ENCODE measurements at places on chromosomes 1 and 21.

- DNase-seq = no peak
Observed at GRCh38 chr1:76868916-76869315, 1.6 kb downstream of the ST6GALNAC5 start.

DNA sequence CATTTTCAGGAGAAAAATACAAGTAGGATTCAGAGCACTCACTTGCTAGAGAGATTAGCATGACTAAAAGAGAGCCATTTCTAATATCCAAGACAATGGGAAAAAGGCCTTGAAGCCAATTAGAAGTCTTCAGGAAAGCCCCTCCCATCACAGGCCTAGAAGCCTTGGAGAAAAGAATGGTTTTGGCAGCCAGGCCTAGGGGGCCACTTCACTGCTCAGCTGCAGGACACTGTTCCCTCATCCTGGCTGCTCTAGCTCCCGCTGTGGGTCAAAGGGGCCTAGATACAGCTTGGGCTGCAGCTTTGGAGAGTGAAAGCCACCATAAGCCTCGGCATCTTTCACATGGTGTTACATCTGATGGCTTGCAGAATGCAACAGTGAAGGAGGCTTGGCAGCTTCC lies 62.8 kb downstream of the RGS4 start:
- no peak for DNase-seq

GRCh38 chr21:40481764-40482163 lies 365.2 kb downstream of the DSCAM start:
- DNase-seq = no peak

- no peak for DNase-seq
Observed at GRCh38 chr1:20625176-20626097, 7.8 kb upstream of the PINK1 start.

- DNase-seq = no peak
Observed at GRCh38 chr1:37149296-37149695, 115.0 kb upstream of the GRIK3 start.

GRCh38 chr1:156368157-156368658 lies 803 bp upstream of the RHBG start:
- no peak for DNase-seq

GRCh38 chr1:23337869-23338268 lies 6.2 kb downstream of the HNRNPR start:
- DNase-seq = no peak

- DNase-seq = no peak
Observed at GRCh38 chr1:67126111-67126746, 8.5 kb downstream of the C1orf141 start.

DNA sequence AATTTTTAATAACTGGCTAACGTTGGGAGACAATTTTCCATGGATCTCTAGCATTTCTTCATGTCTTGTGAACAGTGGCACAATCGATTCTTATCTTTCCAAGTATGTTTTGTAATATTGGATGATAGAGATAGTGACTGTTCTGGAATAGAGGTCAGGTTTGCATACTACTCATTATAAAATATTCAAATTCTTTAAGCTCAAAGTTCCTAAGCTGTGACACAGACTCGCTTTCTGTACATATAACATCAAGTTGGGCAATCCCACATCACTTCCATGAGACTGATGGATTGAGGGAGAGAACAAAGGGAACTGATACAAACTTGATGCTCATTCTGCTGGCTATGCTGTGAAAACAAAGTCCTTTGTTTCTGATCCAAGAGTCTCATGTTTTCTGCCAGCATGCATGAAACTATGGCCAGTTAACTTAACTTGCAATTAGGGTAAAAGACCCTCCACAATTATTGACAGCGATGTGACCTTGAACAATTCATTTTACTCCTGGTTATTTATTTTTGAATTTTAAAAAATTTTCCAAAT lies 392.4 kb downstream of the TTLL7 start:
- DNase-seq = no peak

GRCh38 chr1:3908886-3909517 lies 8.9 kb upstream of the C1orf174 start:
- DNase-seq = no peak

GRCh38 chr1:16195518-16195905 lies 16.9 kb downstream of the ARHGEF19 start:
- DNase-seq = no peak

GRCh38 chr1:165144757-165145397 lies 211.6 kb downstream of the LMX1A start:
- peak; percentile 48 for DNase-seq

DNA sequence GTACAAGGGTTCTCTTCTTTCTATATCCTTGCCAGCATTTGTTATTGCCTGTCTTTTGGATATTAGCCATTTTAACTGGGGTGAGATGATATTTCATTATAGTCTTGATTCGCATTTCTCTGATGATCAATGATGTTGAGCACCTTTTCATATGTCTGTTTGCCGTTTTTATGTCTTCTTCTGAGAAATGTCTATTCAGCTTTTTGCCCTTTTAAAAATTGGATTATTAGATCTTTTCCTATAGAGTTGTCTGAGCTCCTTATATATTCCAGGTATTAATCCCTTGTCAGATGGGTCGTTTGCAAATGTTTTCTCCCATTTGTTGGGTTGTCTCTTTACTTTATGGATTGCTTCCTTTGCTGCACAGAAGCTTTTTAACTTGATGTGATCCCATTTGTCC lies 19.4 kb upstream of the MRPS14 start:
- DNase-seq = no peak

GRCh38 chr1:43622471-43622870 lies 27.5 kb upstream of the KDM4A start:
- no peak for DNase-seq

- no peak for DNase-seq
Observed at GRCh38 chr1:101592845-101593244, 356.0 kb downstream of the S1PR1 start.

- DNase-seq = no peak
Observed at GRCh38 chr1:164836614-164837018, 277.6 kb downstream of the PBX1 start.

DNA sequence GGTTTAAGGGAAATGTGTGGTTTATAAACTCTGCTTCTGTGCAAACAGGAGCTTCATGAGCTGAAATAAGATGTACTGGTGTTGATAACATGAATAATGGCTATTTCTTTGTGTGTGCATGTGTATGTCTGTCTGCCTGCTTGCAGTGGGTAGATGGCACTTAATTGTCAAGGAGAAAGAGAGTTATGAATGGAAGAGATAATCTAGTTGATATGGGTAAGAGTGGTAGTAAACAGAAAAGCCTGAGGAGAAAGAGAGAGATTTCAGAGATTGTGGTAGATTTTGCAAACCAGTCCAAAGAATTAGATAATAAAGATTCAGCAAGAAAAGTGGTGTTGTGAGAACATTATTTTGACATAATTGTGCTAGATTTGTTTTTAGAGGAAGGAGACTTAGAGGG lies 7.7 kb downstream of the SUCO start:
- DNase-seq = no peak

DNA sequence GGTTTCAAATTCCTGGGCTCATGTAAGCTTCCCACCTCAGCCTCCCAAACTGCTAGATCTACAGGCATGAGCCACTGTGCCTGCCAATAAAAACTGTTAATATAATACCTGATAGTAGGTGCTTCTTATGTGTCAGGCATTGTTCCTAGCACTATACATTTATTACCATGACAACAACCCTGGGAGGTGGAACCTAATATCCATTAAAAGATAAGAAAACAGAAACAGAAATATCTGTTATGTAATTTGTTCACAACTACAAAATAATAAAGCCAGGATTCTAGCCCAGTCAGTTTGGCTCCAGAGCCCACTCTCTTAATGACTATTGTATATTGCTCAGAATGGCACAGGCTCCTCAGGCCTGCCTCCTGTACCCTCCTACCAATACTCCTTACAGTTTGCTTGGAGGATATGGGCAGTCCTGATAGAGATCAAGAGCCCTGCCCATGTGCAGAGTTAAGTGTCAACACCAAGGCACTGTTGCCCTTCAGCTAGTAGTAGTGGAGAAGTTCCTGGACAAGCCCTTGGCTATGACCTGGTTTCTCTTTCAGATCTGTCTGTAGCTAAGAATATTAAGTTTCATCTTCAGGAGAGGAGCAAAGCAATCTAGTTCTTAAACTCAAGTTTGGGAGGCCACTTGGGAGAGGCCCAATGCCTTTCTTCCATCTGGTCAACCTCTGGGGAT lies 22.4 kb downstream of the RPL5 start:
- DNase-seq = peak; percentile 97

DNA sequence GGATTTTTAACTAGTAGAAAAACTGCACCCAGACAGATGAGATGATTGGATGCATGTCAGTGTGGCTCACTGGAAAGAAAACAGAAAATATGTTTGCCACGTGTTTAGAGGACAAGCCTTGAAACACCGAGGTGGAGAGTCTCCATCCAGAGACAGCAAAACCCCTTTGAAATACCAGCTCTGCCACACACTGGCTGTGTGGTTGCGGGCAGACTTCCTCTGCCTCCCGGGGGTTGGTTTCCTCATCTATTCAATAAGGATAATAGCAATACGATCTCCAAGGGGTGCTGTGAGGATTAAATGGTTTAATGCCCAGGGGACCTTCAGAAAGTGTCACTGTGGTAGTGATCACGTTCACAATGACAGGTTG lies 67.2 kb upstream of the PARP1 start:
- DNase-seq = peak; percentile 67

GRCh38 chr1:4584449-4584848 lies 70.0 kb upstream of the AJAP1 start:
- DNase-seq = no peak

GRCh38 chr21:37845535-37845934 lies 70.7 kb downstream of the KCNJ6 start:
- DNase-seq = no peak

DNA sequence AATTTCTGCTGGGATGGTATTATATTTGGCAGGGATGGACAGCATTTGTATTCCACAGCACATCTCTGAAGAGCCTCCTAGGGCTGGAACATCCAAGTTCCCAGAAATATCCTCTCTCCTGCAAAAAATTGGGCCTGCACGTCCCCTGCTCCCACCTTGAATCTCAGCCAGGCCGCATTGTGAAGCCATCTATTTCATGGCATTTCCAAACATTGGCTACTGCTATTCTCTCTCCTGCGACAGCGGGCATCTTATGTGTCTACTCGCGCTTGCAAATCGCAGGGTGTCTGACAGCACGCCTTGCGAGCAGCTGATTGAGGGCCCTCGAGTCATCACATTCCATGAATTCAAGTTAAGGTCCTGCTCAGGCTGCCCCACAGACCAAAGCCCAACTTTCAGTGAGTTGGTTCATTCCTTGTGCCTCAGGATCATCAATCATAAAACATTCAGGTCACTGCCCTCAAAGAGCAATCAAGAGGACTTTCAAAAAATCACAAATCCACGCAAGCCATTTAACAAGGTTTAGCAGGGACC lies 15.8 kb downstream of the RGS8 start:
- DNase-seq = no peak

DNA sequence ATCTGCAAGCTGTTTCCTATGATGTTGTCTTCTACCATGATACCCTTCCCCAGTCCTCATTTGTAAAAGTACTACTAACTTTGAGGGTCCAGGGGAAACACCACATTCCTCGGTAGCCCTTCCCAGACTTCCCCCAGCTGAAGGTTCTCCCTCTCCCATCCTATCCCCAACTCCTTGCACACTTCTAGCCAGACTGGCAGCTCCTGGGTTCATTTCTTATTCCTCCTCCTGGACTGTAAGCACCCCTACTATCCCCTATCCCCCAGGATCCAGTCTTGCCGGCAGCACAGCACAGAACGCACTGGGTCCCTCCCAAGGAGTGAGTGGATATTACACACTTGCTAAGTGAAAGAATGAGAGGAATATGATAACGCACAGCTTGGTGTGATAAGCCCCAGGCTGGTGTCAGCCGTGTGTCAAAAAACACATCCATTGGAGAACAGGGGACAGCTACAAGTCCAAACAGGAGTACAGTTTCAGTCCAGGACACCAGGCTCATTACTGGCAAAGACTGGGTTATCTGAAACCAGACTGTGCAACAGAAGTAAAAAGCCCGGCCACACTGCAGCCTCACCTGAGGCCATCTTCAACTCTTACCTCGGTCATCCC lies 100.2 kb downstream of the SSBP3 start:
- DNase-seq = no peak

DNA sequence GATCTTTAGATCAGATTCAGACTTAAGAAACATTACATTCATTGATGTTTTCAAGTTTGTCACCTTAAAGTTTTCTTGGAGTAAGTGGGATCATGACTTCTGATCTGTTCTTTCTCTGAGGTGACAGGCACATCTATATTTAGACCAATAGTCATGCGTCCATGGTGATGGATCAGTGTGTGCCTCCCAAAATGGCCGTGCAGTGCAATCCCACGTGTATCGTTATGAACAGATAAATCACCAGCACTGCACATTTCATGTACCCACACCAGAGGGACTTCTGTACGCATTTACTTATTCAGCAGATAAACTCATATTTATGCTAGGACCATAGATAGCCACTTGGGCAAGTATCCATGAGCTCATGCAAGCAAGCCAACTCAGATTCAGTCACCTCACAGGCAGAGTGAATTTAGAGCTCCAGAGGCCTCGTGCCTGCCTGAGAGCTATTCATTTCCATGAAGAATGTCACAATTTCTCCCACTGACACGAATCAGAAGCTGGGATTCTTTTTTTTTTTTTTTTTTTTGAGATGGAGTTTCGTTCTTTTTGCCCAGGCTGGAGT lies 13.9 kb upstream of the WDR26 start:
- no peak for DNase-seq

GRCh38 chr1:164608651-164609057 lies 49.7 kb downstream of the PBX1 start:
- no peak for DNase-seq

GRCh38 chr1:201752333-201752732 lies 76.6 kb upstream of the IPO9 start:
- DNase-seq = peak; percentile 35

DNA sequence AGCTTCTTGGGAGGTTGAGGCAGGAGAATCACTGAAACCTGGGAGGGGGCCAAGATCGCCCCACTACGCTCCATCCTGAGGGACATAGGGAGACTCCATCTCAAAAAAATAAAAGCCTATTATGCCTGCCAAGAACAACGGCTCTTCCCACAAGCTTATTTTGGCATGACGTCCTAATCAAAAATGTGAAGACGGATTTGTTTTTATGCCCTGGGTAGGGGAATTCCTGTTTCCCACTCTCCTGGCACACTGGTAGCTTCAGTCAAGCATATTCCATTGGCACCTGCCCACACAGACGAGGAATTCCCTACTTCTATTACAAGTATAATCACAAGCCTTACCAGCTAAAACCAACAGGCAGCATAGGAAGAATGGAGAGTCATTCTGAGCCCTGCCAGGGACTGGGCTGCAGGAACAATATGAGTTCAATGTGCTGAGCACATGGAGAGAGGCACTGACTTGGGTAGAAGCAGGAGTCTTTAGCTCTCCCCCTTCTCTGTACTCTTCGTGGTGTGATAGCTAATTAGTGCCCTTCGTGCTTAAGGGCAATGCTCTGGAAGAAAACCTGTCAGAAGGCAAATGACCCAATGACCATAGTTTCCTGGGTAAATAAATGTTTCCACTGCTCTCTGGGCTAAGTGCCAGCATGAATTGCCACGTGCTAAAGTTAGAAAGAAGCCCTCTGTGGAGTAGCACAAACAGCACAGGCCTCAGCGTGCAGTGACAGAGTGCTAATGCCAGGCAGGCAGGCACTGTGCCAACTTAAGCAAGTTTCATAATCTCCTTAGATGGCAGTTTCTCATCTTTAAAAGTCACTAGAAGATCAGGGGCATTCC lies 16.8 kb downstream of the TNFSF4 start:
- peak; percentile 38 for DNase-seq

- DNase-seq = no peak
Observed at GRCh38 chr1:24228311-24228710, 41.2 kb upstream of the IFNLR1 start.

Measured in NCI-H524 (cell line).